ENCODE measurements at places on chromosomes 1 and 21.

DNA sequence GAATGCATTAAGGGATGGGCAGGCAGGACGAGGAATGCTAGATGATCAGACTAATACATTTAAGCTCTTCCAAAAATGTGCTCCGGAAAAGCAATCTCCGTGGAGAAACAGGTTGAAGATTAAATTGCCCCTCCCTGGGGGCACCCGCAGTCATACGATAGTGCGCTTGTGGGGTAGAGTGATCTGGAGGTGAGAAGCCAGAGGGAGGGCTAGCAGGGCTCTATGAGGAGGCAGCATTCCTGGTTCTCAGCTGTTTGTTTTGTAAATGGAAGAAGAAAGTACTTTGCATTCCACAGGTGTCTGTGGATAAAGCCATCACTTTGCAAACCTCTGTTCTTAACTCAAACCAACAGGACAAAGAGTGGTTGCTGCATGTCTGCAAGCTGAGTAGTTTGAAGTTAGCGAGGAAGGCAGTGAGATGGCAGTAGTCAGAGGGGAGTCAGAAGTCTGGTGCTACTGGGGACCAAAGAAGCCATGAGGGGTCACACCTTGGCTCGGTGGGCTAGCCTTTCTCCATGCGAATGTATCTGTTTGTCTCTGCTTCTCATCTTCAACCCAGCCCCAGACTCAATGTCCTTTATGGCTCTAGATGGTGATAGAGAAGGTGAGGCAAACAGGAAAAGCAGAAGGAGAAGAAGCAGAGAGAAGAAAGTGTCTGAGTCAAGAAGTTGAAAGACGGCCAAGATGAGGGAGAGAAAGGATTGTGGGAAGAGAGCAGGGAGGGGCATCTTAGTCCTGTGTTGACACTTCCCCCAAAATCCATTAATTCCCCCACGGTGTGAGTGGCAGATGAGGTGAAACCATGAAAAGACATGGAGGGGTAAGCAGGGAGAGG is 65.2 kb upstream of the GJA8 start:
- DNase-seq, result no peak

DNA sequence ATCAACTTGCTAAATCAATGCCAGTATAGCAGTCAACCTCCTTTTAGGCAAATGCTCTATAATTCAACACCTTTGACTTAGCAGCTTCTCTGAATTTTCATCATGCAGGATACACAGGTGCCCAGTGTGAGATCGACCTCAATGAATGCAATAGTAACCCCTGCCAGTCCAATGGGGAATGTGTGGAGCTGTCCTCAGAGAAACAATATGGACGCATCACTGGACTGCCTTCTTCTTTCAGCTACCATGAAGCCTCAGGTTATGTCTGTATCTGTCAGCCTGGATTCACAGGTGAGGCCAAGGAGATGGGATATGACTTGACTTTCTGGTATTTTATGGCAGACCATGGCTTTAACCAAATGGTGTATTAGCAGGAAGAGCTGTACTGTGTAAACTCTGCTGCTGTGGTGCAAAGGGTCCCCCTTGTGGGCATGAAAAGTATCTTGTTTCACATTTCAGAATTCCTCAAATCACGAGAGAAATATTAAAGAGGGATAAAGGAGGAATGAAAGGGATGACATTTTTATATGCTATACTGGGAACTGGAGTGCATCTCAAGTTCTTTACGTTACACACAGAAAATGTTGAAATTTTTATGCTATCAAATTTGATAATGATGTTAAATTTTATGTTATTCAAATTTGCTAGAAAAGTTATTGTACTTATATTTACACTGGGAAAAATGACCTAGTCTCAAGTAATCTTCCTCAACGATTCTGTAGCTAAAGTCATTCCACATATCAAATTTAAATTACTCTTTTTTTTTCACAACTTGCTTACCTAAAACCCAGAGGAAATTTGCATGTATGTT is 88.9 kb downstream of the CRB1 start:
- no peak for DNase-seq

GRCh38 chr1:183732236-183732880 is 72.6 kb upstream of the RGL1 start:
- DNase-seq, result no peak

DNA sequence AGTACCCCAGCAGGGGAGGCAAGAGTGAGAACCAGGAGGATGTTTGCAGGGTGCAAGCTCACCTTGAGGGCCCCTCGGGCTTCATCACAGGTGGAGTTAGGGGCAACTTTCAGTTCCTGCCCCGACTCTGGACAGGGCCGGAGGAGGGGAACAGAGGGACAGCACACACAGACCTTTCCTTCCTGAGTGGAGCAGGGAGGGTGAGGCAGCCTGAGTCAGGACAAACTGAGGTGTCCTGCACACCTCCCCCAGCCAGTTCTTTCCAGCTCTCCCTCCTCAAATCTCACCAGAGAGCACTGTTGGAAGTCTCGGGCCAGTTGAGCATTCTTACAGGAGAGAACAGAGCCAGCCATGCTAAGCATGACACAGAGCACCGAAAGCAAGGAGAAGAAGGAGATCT is 1.5 kb downstream of the ENTREP3 start:
- DNase-seq, result no peak

All from stimulated activated naive CD4-positive, alpha-beta T cell treated with Interleukin-2 at 50 U/mL for 16 hours (primary cell).